ENCODE measurements at places on chromosomes 13 and 19.
A peak's percentile ranks its signal among the peaks of the same experiment; 100 is the strongest.

GRCh38 chr13:33958964-33959363 is 141.0 kb downstream of the RFC3 start:
- no peak for DNase-seq

GRCh38 chr13:90918536-90918935 is 429.0 kb upstream of the MIR17HG start:
- DNase-seq = no peak

DNA sequence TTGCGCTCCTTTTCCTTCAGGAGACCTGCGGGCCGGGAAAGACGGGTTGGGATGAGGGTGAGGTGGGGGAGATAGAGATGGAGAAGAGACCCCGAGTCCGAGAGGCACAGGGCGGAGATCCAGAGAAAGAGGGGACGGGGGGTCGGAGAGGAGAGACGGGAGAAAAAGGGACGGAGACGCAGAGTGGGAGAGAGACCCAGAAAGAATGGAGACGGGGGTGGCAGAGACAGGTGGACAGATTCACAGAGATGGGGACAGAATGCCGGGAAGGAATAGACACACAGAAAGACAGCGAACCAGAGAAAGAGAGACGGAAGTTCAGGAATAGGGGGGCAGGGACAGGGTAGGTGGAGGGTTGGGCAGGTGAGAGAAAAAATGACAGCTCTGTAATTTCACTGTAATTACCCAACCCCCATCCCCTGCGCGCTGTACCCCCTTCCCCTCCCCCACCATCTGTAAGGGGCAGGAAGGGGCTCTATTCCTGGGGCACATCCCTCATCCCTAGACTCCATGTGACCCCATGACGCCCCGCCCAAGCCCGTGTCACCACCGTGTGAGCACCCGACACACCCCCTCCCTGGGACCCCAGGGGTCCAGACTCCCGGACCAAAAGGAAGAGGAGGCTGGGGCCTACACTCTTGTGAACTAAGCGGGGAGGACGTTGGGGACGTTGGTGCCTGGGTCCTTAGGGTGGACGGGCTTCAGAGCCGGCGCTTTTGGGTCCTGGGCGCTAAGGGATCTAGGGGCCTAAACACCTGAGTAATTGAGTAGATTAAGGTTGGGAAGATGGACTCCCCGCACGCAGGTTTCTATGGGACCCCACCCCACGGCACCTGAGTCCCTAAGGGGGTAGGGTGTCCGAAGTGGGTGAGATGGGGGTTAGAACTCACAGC is 967 bp downstream of the DBP start:
- DNase-seq = no peak

DNA sequence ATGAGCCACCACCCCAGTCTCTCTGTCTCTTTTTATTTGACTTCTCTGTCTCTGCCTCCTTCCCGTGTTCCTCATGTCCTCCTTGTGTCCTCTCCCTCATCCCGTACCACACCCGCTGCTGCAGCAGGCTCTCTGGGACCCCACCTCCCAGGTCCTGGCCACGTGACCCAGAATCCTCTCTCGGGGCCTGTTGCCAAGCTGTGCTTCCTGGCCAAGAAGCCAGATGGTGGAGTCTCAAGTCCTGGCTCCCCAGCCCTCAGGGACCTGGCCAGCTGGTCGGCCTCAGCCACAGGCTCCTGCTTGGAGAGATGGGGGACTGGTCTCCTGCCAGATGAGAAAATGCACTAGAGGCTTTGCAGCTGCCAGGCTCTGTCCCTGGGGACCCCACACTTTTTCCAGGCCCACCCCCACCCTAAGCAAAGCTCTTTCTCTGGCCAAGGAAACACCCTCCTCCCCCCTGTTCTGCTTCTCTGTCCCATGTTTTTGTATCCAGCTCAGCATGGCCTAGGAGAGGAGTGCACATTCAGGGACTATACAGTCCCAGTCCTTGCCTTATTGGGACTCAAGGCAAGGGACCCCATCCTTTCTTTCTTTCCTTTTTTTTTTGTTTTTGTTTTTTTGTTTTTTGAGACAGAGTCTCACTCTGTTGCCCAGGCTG is 34.3 kb upstream of the SHKBP1 start:
- no peak for DNase-seq

DNA sequence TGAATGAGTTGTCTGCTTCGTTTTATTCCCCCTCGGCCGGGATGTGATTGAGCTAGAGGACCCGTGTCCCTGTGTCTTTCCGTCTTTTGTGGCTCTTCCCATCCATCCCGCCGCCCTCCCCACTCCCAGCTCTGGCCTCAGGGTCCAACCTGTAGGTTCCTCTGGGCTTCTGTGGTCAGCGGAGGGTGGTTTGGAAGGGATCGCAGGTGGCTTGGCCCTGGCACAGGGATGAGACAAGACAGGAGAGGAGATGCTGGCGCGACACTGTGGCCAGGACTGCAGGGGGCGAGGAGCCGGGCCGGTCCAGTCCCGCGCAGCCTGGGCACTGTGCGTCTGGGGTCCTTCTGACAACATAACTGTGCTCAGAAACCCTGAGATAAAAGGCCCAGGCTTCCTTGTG is 2.0 kb downstream of the EVI5L start:
- DNase-seq = no peak

DNA sequence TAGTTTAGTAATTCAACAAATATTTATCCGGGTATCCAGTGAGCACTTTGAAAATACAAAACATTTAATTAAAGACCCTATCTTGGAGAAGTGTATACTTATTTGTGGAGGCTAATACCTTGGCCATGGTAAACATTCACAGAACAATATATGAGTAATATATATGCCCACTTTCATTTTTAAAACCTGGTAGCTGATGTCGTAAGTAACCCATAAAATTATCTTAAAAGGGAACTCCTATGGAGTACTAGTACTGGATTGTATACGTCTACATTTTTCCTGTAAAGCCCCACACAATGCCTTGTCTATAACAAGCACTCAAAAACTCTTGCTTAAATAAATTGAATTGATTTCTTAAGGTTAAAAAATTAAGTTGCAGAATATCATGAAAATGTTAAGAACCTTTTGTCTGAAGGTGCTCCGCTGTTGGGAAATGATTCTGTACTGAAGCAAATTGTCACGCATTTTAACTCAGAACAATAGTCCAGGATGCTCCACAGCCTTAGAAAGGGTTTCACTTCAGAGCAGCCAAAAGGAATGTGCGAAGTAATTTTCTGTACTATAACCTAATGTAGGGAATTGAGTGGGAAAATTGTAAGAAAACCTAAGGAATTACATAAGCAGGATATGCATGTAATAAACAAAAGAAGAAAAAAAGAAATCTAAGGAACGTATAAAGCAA is 58.9 kb upstream of the C1QTNF9 start:
- no peak for DNase-seq

DNA sequence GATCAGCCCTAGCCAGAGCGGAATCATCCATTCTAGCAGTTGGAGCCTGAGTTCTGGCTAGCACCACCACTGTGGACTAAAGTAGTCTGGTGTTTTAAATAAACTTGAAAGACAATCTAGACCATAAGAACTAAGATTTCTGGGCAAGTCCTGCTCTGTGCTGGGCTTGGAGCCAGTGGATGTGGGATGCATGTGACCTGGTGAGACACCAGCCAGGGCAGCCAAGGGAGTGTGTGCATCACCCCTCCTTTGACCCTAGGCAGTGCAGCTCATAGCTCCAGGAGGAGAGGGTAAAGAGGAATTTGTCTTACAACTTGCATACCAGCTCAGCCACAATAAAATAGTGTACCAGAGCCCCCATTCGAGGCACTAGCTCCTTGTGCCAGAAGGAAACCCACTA is 21.0 kb downstream of the ITGBL1 start:
- peak; percentile 38 for DNase-seq

GRCh38 chr19:29952646-29953045 is 10.6 kb downstream of the URI1 start:
- DNase-seq = no peak

GRCh38 chr19:31139871-31140505 is 209.2 kb downstream of the TSHZ3 start:
- no peak for DNase-seq

DNA sequence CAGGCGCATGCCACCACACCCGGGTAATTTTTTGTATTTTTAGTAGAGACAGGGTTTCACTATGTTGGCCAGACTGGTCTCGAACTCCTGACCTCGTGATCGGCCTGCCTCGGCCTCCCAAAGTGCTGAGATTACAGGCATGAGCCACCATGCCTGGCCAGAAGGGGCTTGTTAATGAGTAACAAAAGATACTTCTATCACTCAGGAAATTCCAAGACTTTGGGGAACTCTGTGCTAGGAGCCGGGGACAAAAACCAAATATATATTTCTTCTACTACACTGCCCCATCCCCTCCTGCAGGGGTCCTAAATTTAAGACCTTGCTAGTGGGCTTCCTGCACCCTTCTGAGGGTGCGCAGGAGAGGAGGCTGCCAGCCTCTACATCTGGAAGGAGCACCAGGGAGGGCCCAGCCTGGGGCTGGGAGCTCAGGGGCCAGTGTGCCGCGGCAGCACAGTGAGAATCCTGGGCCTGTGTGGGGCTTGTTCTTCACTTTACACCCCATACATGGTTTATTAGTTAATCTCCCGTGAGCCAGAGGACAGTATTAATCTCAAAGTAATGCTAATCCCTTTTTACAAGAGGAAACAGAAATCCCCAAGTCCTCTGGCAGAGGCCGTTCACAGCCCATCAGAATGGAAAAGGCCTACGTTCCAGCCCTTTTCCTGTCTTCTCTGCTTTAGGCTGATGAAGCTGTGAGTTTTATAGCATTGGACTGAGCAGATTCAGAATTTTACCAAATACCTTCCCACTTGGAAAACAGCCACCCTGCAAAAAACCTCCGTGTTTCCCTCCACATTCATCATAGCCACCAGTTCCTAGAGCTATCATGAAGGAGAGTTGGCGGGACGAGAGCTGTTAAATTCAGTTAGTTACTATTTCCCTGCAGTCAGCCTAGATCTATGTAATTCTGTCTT is 44.4 kb upstream of the NPAS1 start:
- DNase-seq = peak; percentile 37

GRCh38 chr13:107518292-107518691 is 697.0 kb downstream of the LIG4 start:
- peak; percentile 41 for DNase-seq

- no peak for DNase-seq
These were observed 9.5 kb upstream of the COMP start for GRCh38 chr19:18800636-18801035.

- no peak for DNase-seq
These were observed 20.1 kb upstream of the NANOS2 start for GRCh38 chr19:45934551-45935230.

- DNase-seq = no peak
These were observed 1716.7 kb downstream of the SLITRK1 start for GRCh38 chr13:82165396-82166174.

- peak; percentile 65 for DNase-seq
These were observed 41.4 kb upstream of the OBI1 start for GRCh38 chr13:78700121-78700910.

DNA sequence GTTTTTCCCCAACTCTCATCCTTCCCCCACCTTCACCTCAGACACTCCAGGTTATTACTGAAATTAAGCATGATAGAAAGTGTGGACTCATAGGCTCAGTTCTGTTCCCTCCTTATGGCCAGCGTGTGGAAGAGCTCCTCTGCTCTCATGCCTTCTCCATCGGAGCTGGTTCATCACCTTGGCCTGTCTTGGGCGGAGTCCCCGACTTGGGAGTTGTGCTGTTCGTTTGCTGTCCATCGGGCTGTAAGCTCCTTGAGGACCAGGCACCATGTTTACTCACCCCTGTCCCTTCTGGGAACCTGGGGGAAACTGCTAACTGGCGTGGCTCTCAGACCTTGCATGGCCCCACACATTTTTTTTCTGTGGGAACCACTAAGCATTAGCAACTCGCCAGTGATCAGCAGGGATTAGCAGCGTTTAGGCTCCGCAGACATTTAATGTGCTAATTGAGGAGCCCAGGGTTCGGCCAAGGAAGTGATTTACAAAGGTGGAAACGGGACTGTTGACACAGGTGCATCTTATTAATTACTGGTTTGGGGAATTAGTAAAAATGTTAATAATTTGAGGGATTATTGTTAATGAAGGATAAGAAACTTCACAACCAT is 123.8 kb downstream of the TM9SF2 start:
- no peak for DNase-seq

DNA sequence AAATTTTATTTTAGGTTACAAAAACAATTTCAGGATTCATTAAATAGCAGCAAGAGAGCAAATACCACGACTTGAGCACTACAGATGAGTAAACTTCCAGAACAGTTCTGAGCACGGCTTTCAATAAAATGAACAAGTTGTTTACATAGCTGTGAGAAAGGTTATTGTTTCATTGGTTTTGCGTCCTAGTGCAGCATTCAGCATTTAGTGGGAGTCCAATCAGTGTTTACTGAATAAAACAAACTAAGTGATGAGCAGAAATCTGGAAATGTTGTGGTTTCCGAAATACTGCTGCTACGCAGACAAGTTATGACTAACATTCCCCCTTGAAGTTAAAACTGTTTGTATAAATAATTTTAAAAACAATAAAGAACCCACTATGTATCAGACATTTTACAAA is 251.5 kb upstream of the STARD13 start:
- peak; percentile 23 for DNase-seq

DNA sequence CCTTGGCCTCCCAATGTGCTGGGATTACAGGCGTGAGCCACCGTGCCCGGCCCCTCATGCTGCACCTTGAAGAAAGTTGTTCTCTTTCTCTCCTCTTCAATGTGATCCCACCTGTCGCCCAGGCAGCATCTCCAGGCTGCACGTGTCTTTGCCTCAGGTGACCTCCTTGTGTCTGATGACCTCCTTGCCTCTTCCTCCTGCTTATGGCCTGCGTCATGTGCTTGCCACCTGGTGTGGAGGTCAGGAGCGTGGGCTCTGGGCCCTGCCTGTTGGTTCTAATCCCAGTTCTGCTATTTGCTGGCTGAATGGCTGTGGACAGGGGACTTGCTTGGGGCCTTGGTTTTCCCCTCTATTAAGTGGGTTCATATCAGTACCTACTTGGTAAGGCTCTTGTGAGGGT is 6.3 kb downstream of the BICRA start:
- DNase-seq = no peak

DNA sequence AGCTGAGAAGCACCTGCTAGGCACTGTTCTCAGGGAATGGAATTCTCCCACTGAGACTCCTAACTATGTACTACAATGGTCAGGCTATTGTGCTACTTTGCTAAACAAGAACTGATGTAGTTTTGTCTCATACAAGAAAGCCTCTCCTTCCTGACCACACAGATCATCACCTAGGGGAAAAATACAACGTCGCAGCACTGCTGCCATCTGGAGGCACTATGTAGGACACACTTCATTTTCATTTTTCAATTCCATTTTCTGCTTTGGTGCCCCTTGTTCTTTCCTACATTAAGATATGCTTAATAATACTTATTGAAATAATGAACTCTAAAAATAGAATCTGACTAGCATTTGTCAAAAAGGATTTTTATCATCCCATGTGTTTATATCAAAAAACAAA is 21.1 kb downstream of the PROSER1 start:
- DNase-seq = peak; percentile 68

- DNase-seq = no peak
These were observed 17.3 kb downstream of the SIGLEC8 start for GRCh38 chr19:51440846-51441409.
